Adipose tissue (tissue), 3 donors: ENCODE measurements at places on chromosomes 11 and 22. TPM values are rescaled to one million over a fixed set of nuclear protein-coding genes. Genes with fewer than 3 reads are reported as not detected.

The CASP1 gene
- polyA plus RNA-seq: 24.5 TPM

The C11orf52 gene
- 22.0 TPM for polyA plus RNA-seq

The SLC22A8 gene
- polyA plus RNA-seq: not detected

The NTM gene
- 1.6 TPM for polyA plus RNA-seq

The CBLIF gene
- polyA plus RNA-seq: 0.03 TPM

The MAPK12 gene
- polyA plus RNA-seq: 15.7 TPM

The PGA4 gene
- polyA plus RNA-seq: 221 TPM

The SLC22A12 gene
- polyA plus RNA-seq: 0.09 TPM

The TIRAP gene
- polyA plus RNA-seq: 6.5 TPM

The OR52E8 gene
- polyA plus RNA-seq: not detected

The FAM227A gene
- not detected for polyA plus RNA-seq

The SCGB2A2 gene
- not detected for polyA plus RNA-seq

The VWCE gene
- polyA plus RNA-seq: 5.4 TPM

The MEI1 gene
- polyA plus RNA-seq: 1.6 TPM
